NCI-H1694 (cell line): ENCODE measurements at places on chromosomes 1 and 21.

- DNase-seq, result no peak
Observed at GRCh38 chr1:175493321-175494010, 249.9 kb downstream of the TNR start.

DNA sequence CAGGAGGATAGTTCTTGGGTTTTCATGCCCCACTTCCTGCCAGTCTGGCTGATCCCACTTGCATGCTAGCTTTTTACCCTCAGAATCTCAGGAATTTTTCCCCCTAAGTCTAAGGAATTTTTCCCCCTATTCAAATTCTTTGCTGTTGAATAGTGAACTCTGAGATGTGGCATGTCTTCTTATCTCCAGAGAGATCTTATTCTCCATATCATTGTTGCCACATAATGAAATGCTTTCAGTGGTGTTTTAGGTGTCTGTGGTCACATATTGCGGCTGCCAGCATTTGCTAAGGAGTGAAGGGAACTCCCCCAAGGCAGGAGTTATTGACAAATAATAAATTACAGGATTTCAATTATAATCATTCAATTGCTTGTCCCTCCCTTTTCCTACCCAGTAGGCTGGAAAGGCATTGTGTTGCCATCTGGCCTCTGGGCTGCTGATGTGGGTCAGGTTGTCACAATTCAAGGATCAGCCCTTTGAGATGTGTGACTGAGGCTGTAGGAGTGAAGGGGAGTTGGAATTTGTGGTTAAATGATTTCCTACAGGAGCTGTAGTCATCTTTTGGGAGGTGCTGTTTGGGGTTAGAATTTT lies 3.9 kb upstream of the FLG start:
- no peak for DNase-seq

- no peak for DNase-seq
Observed at GRCh38 chr1:92805216-92805615, 20.3 kb upstream of the EVI5 start.

GRCh38 chr1:164673584-164674214 lies 114.7 kb downstream of the PBX1 start:
- DNase-seq, result no peak

DNA sequence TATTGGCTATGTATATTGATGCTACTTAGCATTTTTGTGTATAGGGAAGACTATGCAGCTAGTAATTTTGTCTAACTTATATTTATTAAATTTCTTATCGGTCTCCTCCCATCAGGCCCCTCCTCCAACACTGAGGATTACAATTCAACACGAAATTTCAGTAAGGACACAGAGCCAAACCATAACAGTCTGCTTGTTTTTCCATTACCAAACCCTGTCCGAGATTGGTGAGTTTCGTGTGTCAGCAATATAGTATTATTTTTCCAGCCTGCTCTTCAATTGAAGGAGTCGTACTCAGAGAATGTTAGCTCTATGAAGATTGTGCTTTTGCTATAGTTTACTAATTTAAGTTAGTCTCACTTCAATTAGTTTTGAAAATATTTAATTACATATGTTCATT lies 1495.3 kb downstream of the MRPL39 start:
- no peak for DNase-seq

DNA sequence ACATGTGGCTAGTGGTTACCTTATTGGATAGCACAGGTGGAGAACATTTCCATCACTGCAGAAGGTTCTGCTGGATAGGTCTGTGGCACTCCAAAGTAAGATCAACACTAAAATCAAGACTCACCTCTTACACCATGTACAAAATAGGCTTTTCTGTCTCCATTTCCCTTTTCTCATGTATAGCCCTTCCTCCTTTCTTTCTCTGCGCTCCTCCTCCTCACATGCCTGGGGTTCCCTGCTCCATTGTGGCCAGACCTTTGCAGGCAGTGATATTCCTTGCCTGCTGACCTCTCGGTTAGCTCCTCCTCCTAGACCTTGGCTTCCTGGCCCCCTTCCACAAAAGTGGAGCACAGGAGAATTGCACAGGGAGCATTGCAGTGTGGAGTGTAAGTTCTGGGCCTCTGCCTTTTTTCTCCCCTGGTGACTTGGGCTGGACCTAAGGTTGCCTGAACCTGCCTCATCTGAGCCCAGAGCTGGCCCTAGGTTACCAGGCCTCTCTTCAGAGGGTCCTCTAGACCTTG lies 33.2 kb upstream of the RBM15 start:
- no peak for DNase-seq

GRCh38 chr1:157969697-157970485 lies 23.6 kb upstream of the KIRREL1 start:
- DNase-seq, result peak; percentile 46
